ENCODE measurements at places on chromosomes 7 and 10.

- no peak for DNase-seq
Measured at GRCh38 chr10:122362031-122362592, 12.4 kb upstream of the PLEKHA1 start.

DNA sequence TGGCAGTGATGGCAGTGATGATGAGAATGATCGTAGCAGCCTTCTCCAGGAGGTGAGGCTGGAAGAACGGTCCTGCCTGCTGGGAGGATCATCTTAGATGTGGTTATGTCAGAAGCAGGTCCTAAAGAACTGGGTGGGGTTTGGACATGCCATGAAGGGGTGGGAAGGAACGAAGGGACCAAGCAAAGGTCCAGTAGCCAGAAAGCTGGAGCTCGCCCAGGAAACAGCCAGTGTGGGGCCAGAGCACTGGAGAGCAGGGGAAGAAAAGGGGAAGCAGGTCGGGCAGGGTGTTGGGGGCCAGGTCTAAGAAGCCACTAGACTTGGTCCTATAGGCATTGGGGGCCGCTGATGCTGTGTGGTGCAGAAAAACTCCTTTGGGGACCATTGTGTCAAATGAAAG lies 127.4 kb downstream of the RGS10 start:
- no peak for DNase-seq

DNA sequence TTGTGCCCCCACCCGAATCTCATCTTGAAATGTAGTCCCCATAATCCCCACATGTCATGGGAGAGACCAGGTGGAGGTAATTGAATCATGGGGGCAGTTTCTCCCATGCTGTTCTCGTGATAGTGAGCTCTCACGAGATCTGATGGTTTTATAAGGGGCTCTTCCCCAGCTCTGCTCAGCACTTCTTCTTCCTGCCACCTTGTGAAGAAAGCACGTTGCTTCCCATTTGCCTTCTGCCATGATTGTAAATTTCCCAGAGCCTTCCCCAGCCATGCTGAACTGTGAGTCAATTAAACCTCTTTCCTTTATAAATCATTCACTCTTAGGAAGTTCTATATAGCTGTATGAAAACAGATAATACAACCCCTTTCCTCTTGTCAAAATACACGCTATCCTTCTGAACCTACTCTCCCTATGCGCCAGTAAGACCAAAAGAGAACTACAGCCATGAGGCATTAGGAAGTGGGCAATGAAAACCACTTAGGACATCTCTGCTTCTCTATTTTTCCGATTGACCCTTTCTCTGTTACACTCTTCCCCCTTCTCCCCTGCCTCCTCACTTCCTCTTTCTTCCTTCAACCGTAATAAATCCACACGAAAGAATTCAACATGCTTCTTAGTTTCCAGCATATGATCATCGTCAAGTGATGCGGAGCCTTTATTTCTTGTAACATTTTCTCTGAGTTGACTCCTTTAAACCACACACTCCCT lies 101.2 kb upstream of the WDR11 start:
- DNase-seq, result no peak

GRCh38 chr7:85102813-85103350 lies 84.0 kb downstream of the SEMA3D start:
- no peak for DNase-seq

GRCh38 chr7:45182856-45183710 lies 25.5 kb downstream of the RAMP3 start:
- DNase-seq, result no peak

GRCh38 chr7:133315332-133316040 lies 62.6 kb downstream of the EXOC4 start:
- DNase-seq, result no peak

GRCh38 chr7:153507885-153508284 lies 544.3 kb upstream of the DPP6 start:
- no peak for DNase-seq

DNA sequence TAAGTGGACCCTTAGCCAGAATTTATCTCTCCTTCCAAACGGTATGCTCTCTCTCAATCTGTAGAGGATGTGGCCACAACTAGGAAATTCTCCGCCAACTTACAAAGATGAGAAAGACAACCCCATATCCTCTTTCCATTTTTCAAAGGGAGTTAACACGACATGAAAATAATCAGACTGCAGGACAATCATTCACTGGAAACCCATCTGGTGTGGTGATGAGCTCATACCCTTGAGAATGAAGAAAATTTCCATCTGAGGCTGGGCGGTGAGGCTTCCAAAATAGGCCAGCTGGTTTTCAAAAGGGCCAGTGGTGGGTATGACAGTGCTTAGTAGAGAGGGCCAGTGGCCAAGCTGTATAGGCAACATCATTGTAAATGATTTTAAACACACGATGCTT lies 369.6 kb downstream of the FRMD4A start:
- no peak for DNase-seq

GRCh38 chr7:27185854-27186667 lies 1.0 kb upstream of the HOXA11 start:
- DNase-seq, result no peak

GRCh38 chr7:5693529-5693928 lies 87.9 kb downstream of the RNF216 start:
- DNase-seq, result no peak

DNA sequence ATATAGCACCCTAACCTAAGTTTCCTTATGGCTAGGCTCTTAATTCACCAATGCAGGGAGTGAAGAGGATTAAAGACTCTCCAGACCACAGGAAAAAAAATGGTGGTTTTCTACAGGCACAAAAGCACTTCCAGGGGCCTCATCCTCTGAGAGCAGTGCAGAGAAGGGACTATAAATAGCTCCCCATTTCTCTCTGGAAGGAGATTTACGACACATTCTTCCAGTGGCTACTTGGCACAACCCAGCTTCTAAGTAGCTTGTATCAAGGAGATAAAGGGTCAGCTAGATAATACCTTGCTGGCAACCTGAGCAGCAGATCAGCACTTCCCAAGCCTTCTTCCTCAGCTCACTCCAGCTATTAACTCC lies 73.5 kb downstream of the CRPPA start:
- DNase-seq, result no peak

GRCh38 chr7:90968871-90969270 lies 295.4 kb upstream of the FZD1 start:
- no peak for DNase-seq

DNA sequence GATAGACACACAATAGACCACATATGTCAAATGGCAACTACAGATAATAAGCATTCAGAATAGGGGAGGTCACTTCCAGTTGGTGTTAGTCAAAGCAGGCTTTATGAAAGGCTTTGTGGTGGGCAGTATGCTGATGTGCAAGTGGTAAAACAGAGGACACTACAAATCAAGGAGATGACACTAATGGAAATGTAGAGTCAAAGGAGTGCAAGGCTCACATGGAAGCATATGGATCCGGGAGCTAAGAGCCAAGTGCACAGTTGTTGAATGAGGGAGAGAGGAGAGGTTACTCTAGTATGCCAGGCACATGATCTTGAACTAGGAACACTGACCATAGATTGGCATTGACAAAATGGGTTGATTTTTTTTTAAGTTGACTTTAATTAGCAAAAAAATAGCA lies 62.7 kb downstream of the GRM3 start:
- no peak for DNase-seq

GRCh38 chr7:24049296-24049695 lies 234.7 kb upstream of the NPY start:
- DNase-seq, result no peak

DNA sequence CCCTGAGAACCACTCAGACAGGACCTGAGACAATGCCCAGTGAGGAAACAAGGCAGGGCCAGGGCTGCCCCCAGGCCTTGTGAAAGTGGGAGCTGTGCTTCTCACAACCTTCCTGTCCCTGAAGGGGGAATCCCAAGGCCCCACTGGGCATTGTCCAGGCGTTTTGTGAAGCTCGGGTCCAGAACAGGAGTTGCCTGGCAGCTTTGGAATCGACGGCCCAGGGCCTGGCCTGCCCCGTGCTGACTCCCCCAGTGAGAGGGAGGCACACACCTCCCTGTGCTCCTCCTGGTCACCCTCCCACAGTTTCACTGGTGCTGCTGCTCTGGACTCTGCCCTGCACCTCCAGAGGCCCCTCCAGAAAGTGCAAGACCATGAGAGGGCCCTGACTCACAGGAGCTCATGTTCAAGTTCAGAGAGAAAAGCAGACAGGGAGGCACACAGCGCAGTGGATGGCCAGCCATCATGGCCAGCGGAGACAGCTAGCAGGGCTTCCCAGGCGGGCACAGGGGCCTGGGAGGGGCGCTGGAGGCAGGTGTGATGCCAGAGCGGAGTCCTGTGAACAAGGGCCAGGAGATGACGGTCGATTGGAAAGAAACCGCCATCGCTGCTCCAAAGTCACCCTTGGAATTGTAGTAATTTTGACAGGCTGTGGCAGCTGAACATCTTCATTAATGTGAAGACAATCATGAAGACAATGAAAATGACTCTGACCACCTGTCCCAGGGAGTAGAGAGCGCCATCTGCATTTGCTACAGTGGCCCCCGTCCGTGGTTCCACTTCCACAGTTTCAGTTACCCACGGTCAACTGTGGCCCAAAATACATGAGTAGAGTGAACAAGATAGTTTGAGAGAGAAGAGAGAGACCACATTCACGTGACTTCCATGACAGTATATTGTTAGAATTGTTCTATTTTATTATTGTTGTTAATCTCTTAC lies 103.7 kb downstream of the MKI67 start:
- no peak for DNase-seq

GRCh38 chr10:121800146-121800545 lies 127.7 kb downstream of the ATE1 start:
- no peak for DNase-seq

- DNase-seq, result no peak
Measured at GRCh38 chr10:10292501-10292900, 725.2 kb upstream of the CELF2 start.

DNA sequence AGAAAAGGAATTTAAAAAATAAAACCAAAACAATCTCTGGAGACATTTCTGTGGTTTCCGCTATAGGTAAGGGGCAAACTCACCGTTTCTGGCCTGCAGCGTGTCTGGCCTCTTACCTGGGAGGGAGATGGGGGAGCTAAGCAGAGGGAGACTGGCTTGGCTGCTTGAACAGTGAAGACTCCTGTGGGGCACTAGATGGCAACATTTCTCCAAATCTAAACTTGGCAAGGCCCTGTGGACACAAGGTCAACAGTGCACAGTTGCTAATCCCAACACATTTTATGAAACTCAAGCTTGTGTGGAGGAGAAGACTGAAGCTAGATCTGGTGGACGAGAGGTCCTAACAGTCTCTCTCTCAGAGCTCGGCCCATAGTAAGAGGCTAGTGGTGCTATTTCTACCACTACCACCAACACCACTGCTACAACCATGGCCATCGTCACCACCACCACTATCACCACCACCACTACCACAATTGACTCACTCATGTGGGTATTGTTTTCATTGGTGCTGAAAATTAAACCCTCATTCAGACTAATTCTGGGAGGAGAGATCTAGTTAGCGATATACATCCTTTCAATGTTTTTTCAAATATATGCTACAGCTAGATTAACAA lies 28.4 kb upstream of the CDHR3 start:
- no peak for DNase-seq

GRCh38 chr10:85224366-85224940 lies 896.1 kb downstream of the CCSER2 start:
- no peak for DNase-seq

GRCh38 chr7:28811701-28812430 lies 146.3 kb downstream of the TRIL start:
- DNase-seq, result no peak

GRCh38 chr7:47267346-47267745 lies 314.6 kb downstream of the TNS3 start:
- no peak for DNase-seq

DNA sequence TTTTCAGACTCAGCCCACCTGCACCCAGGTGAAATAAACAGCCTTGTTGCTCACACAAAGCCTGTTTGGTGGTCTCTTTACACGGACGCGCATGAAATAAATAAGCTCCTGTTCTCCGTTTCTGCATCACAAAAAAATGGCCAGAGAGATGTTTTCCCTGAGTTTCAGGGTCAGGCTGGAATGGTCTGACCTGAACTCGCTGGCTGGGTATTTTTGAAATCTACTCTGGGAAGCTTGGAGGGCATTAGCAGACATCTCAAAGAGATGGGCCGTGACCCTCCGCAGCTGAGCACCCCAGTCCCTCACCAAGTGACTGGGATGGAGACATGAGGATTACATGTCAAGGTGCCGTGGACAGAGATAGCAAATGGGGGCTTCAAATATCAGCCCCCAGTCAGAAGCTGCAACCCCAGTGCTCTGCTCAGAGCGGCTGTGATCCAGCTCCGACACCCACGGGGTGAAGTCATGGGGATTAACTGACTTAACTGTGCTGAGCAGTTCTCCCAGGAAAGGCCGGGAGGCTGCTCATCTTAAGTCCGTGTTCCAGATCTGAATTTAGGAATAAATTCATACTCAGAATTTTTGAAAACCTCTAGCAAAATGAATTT lies 22.3 kb downstream of the CALML5 start:
- DNase-seq, result no peak

DNA sequence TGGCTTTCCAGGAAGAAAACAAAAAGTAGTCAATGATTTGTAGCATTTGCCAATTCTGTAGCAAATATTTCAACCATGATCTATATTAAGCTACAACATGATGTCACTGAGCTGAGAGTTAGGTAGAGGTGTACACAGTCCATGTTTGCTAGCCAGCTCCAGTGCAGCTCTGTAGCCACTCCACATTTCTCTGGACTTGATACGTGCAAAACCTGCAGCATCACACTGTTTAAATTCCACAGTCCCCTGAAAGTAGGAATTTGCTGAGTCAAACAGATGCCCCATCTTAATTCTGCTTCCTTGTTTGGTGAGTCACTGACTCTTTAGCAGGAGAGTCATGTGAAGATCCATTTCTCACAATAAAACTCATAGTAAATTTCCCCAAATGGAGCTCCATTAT lies 89.8 kb upstream of the LRRTM3 start:
- no peak for DNase-seq

GRCh38 chr7:156792611-156793010 lies 100.4 kb downstream of the LMBR1 start:
- no peak for DNase-seq

DNA sequence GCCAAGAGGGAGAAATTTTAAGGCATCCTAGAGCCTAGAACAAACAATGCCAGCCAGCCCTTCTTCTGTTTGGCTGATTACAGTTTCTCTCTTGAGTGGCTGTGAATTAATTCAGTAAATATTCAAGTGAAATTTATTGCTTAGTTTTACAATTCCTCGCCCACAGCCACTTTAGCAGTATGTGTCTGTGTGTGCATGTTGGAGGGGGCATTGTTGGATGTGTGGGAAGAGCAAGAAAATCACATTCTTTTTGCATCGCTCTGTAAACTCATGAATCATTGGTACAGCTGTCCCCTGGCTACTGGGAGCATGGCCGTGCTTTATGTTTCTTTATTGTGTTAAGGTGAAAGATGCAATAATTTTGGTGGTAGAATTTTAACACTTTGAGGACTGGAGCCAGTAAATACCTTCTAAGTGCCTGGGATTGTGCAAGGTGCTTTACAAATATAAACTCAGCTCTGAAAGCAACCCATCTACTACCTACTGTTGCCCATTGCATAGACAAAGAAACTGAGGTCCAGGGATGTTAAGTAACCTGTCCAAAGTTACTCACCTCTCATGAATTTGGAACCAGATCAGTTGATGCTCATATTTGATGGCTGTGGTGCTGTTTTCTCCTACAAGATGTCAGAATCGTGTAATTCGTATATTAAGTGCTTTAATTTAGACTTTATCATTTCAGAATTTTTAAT lies 89.9 kb upstream of the BTBD16 start:
- no peak for DNase-seq

All from T-helper 2 cell treated with Interferon-gamma antibody and Interleukin-4, amounts not matched to agents 5 μg/mL and 100 μg/mL, for 36 hours (primary cell).